Right lobe of liver (tissue), 6 donors: ENCODE measurements at places on chromosomes 11 and 22. TPM values are rescaled to one million over a fixed set of nuclear protein-coding genes. Genes with fewer than 3 reads are reported as not detected.

The LIF gene
- total RNA-seq: not detected

The CBLIF gene
- total RNA-seq: not detected

- no peaks in the 10 kb centered on the region for H3K27me3 ChIP-seq
- no peak overlapping the region for H3K4me3 ChIP-seq
- H3K27ac ChIP-seq: no peak overlapping the region
- DNase-seq: no peak
- no peaks in the 10 kb centered on the region for H3K4me1 ChIP-seq
Measured at GRCh38 chr11:19379465-19379864, 138.7 kb upstream of the E2F8 start.

DNA sequence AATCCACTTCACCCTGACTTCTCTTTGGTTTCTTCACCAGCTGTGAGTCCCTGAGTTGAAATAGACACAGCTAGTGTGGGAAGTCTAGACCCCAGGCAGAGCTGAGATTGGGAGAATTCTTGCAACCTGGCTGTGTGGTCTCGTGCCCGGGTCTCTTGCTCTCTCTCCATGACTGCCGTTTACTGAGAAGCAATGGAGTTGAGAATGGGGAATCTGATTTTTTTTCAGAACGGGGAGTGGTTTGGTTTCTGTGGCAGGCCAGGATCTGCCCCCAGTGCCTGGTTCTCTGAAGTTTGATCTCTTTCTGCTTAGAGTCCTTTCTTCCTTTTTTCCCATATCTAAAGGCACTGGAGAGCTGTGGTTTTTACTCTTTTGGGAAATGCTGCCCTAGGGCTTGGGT, 1.5 kb downstream of the SIDT2 start:
- no peaks in the 10 kb centered on the region for H3K36me3 ChIP-seq
- H3K27ac ChIP-seq: peak overlapping the region; percentile 93
- no peaks in the 10 kb centered on the region for H3K27me3 ChIP-seq
- H3K4me3 ChIP-seq: peak overlapping the region; percentile 100

DNA sequence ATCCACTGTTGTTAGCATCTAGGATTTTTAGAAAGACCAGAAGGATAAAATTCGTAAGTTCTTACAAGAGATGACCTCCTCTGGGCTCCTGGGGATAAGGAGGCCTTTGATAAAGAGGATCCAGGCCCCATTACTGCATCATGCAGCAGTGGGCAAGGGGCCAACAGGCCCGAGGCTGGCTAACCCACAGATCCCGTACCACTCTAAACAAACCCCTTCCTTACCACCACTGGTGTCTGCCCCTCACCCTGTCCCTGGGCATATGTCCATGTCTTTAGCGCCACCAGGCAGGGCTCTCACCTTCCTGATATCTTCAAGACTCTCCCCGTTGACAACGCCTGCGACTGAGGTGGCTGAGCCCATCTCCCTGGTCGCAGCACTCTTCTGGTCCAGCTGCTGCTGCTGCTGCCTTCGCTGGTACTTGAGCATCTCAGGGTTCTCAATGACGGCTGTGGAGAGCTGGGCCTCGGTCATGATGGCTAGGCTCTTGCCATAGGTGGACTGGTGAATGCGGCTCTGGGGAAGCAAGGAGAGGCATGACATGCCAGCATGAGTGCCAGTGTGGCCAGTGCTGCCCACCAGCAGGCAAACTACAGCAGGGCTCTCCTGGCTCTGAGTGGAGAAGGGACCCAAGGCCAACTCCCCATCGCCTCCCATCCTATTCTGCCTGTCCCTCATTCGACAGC, 46.2 kb downstream of the HIRA start:
- no peak for DNase-seq
- peaks cover 37% of the 10 kb centered on the region for H3K36me3 ChIP-seq
- H3K4me3 ChIP-seq: no peak overlapping the region
- no peaks in the 10 kb centered on the region for H3K27me3 ChIP-seq
- H3K27ac ChIP-seq: no peak overlapping the region

DNA sequence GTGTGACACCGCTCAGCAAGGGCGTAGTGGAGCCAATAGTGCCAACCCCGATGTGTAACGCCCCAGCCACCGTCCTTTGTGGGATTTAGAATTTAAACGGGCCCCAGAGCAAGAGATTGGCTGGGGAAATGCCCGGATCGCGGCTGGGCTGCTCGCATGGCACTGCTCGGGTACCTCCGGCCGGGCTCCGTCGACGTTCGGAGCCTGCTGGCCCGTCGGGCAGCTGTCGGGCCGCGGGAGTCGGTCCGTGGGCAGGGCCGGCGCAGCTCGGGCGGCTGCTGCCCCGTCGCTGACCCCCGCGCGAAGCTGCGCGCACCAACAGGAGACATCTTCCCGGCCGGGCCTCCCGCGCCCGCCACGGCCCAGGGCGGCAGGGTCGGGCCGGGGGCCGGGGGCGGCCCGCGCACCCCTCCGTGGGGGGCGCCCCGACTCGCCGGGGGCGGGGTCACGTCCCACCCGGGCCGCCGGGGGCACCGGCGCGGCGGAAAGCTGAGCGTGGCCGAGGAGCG, 1.3 kb upstream of the KDM2A start:
- peak; percentile 54 for DNase-seq
- H3K4me1 ChIP-seq: peaks cover 8% of the 10 kb centered on the region
- H3K27me3 ChIP-seq: no peaks in the 10 kb centered on the region
- peak overlapping the region; percentile 92 for H3K27ac ChIP-seq
- H3K4me3 ChIP-seq: peak overlapping the region; percentile 29
- H3K36me3 ChIP-seq: no peaks in the 10 kb centered on the region

GRCh38 chr11:130629039-130629438, 180.6 kb downstream of the ADAMTS15 start:
- no peaks in the 10 kb centered on the region for H3K36me3 ChIP-seq
- no peak for DNase-seq
- no peaks in the 10 kb centered on the region for H3K27me3 ChIP-seq

DNA sequence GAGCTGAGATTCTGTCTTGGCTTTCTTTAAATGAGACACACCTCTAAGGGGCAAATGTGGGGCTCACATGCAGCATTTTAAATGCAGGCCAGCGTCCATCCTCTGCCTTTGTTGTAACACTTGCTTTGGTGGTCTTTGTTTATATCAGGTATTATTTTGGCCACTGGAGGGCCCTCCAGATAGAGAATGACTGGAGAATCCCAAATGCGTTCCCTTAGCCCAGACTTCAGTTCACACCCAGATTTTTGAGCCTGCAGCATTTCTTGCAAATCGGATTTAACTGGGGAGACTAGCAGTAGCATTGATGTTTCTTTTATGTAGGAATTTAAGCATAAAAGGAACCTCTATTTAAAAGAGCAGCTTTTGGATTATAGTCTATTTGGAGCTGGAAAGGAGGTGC, 200.2 kb upstream of the SORL1-AS1 start:
- H3K36me3 ChIP-seq: no peaks in the 10 kb centered on the region
- H3K4me1 ChIP-seq: peaks cover 4% of the 10 kb centered on the region
- H3K27me3 ChIP-seq: no peaks in the 10 kb centered on the region
- H3K4me3 ChIP-seq: no peak overlapping the region
- DNase-seq: no peak
- H3K27ac ChIP-seq: no peak overlapping the region

The OR4C46 gene
- total RNA-seq: not detected

The CLMP gene
- total RNA-seq: 0.30 TPM

The OVOL1 gene
- total RNA-seq: not detected

The VWA5A gene
- 3.5 TPM for total RNA-seq

The CD248 gene
- 0.80 TPM for total RNA-seq

- no peaks in the 10 kb centered on the region for H3K36me3 ChIP-seq
- H3K4me1 ChIP-seq: no peaks in the 10 kb centered on the region
- H3K27ac ChIP-seq: no peak overlapping the region
- H3K27me3 ChIP-seq: no peaks in the 10 kb centered on the region
- DNase-seq: no peak
- no peak overlapping the region for H3K4me3 ChIP-seq
Measured at GRCh38 chr22:33397381-33397907, 339.3 kb upstream of the SYN3 start.

- no peaks in the 10 kb centered on the region for H3K4me1 ChIP-seq
- H3K27ac ChIP-seq: no peak overlapping the region
- no peaks in the 10 kb centered on the region for H3K27me3 ChIP-seq
- DNase-seq: no peak
- no peak overlapping the region for H3K4me3 ChIP-seq
Measured at GRCh38 chr11:81569999-81570398, 1163.7 kb downstream of the FAM181B start.

GRCh38 chr11:44940404-44940803, 10.3 kb downstream of the TP53I11 start:
- H3K36me3 ChIP-seq: no peaks in the 10 kb centered on the region
- H3K4me3 ChIP-seq: no peak overlapping the region
- no peak overlapping the region for H3K27ac ChIP-seq
- H3K27me3 ChIP-seq: no peaks in the 10 kb centered on the region
- no peaks in the 10 kb centered on the region for H3K4me1 ChIP-seq

DNA sequence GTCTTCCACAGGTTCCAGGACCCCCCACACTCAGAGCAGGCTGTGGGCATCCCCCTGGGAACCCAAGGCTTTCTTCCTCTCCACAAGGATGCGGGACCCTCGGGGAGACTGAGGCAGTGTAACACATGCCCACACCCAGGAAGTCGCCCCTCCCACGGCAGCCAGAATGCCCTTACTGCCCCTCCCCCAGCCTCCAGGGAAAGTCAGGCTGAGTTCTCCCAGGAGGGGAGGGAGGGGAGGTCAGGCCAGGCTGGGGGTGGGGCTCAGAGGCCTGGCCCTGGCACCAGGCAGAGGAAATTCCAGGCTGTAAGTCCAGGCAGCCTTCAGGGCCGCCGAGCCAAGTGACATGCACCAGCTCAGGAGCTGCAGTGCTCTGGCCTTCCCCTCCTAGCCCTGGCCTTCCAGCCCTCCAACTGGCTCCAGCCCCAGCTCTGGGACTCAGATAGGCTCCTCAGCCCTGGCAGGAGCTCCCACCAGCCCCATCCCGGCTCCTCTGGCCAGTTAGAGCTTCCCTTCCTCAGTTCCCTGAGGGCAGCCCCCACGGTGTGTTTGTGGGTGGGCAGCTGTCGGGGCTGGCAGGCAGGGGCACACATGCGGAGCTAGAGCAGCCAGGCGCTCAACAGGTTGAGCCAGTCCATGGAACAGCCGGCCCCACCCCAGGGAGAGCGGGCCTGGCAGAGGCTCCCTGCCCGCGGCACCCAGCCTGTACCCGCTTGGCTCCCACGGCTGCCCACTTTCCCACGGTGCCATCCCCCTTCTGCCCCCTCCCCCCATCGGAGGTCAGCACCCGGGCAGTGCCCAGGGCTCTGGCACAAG, 3.6 kb downstream of the BCL9L start:
- DNase-seq: peak; percentile 95
- H3K4me3 ChIP-seq: peak overlapping the region; percentile 86
- no peaks in the 10 kb centered on the region for H3K27me3 ChIP-seq
- no peaks in the 10 kb centered on the region for H3K36me3 ChIP-seq
- H3K27ac ChIP-seq: peak overlapping the region; percentile 74

DNA sequence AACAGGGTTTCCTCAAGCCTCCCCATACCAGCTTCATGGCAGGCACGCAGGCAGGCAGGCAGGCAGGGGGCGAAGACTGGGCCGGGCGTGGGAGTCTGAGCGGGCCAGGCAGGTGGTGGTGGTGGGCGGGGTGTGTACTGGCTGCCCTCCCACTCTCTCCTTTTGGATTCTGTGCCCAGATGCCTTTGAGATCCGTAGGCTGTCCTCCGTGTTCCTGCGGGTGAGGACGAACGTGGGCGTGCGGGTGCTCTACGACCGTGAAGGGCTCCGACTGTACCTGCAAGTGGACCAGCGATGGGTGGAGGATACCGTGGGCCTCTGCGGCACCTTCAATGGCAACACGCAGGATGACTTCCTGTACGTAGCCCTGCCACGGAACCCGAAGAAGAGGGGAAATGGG, 23.0 kb downstream of the OTOG start:
- H3K27ac ChIP-seq: no peak overlapping the region
- no peak overlapping the region for H3K4me3 ChIP-seq
- no peak for DNase-seq
- H3K36me3 ChIP-seq: no peaks in the 10 kb centered on the region

GRCh38 chr11:61967924-61968757, 707 bp upstream of the FTH1 start:
- peaks cover 13% of the 10 kb centered on the region for H3K36me3 ChIP-seq
- peak overlapping the region; percentile 87 for H3K4me3 ChIP-seq
- H3K27ac ChIP-seq: peak overlapping the region; percentile 93
- H3K27me3 ChIP-seq: no peaks in the 10 kb centered on the region
- peaks cover 68% of the 10 kb centered on the region for H3K4me1 ChIP-seq

DNA sequence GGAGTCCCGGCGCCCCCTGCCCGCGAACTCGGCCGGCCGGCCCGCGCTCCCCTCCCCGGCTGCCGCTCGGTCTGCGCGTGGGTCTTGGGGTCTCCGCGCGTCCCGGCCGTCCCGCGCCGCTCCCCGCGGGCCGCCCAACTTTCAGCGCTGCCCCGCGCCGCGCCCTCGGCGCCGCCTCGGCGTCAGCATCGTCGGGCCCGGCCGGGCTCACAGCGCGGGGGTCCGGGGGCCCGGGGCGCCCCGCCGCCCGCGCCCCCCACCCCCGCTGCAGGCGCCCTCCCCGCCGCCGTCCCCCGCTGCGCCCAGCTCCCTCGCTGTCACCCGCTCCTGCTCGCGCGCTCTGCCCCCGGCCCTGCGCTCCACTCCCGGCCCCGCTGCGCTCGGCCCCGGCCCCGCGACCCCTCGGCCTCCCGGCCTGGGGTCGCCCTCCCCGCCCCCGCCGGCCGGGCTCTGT, at the start of gene KCNJ4:
KCNJ4 (minus strand) TSS at position 124 of the 454 bp plus-strand sequence. CDS start 27,067 bp downstream, outside the sequence.
- H3K27ac ChIP-seq: no peak within 1 kb of the TSS
- H3K36me3 ChIP-seq: no peaks in the 10 kb centered on the region
- no peak within 1 kb of the TSS for H3K4me3 ChIP-seq
- DNase-seq: no peak

The KDM4E gene
- total RNA-seq: not detected

DNA sequence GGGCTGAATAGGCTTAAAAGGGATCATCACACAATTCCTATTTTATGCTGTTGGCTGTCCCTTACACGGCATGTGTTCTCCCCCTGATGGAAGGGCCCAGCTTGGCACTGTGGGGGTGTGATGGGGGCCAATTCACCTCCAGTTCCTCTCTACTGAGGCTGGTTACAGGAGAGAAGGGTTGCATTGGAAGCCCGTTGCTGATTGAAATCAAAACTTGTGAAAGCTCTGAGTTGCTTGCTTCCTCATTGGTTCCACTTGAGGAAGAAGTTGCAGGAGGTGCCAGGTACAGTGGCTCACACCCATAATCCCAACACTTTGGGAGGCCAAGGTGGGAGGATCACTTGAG, 13.3 kb upstream of the PRG2 start:
- no peak overlapping the region for H3K27ac ChIP-seq
- H3K27me3 ChIP-seq: no peaks in the 10 kb centered on the region
- peaks cover 24% of the 10 kb centered on the region for H3K36me3 ChIP-seq
- no peak for DNase-seq
- peaks cover 3% of the 10 kb centered on the region for H3K4me1 ChIP-seq

The CREB3L1 gene
- 0.25 TPM for total RNA-seq

DNA sequence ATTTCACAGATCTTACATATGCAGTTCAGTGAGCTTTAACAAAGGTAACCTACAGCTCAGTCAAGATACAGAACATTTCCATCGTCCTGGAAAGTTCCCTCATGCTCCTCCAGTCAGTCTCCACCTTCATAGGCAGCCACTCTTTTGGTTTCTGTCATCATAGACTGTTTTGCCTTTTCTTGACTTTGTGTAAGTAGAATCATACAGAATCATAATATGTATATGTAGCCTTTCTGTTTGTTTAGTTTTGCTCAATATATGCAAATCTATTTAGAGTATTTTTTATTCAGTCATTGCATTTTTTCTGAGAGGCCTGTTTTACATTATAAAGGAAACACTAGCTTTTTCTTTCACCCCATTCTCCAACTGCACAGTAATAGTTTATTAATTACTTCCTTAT, 15.0 kb upstream of the DNAJB7 start:
- no peak overlapping the region for H3K4me3 ChIP-seq
- no peak overlapping the region for H3K27ac ChIP-seq
- no peaks in the 10 kb centered on the region for H3K27me3 ChIP-seq
- no peaks in the 10 kb centered on the region for H3K36me3 ChIP-seq
